D721Med (cell line): ENCODE measurements at places on chromosomes 2 and 18.
A peak's percentile ranks its signal among the peaks of the same experiment; 100 is the strongest.

- no peak for DNase-seq
Measured at GRCh38 chr18:73945130-73945792, 202.4 kb downstream of the FBXO15 start.

- DNase-seq: no peak
Measured at GRCh38 chr2:43495727-43496126, 100.1 kb downstream of the THADA start.

- DNase-seq: no peak
Measured at GRCh38 chr18:28005164-28005563, 171.8 kb downstream of the CDH2 start.

GRCh38 chr2:57880967-57881366, 165.6 kb upstream of the VRK2 start:
- no peak for DNase-seq

DNA sequence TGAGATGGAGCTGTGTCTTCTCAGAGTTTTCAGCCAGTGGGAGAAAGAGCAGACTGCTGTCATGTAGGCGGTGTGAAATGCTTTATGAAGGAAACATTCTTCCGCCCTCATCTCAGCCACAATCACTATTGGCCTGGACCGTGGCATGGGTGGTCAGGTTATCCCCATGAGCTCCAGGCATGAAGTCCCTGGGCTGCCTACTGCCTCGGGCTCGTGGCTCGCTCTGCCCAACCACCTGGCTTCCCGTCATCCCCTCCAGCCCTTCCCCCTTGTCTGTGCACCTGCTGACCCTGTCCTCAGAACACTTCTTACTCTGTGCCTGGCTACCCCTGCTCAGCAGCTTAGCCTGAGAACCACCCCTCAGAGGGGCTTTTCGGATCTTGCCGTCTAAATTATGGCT, 15.5 kb downstream of the COLEC11 start:
- DNase-seq: no peak

GRCh38 chr2:239143858-239144712, 256.7 kb downstream of the HDAC4 start:
- peak; percentile 49 for DNase-seq

DNA sequence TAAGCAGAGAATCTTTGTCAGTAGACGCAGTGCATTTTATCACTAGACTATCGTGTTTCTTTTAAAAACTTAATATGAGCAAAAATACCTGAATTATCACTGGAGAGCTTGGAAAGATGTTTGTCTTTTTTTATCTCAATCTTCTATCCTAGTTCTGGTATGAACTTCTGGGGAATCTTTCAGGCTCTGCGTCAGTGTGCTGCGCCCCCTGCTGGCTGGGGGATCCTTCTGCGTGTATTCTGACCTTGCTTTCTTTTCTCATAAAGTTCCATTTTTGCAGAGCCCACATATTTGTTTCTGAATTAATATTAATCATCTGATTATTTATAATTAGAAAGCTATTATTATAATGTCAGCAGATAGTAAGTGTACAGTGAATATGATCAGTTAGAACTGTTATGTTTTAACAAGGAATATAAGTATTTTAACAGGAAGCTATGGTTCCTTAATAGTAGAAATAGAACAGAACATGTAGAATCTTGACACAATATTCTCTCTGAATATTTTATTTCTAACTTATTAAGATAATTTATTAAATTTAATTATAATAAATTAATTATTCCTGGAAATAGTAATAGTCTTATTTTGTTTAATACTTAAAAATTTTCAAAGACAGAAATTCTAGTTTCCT, 945.0 kb upstream of the CRIM1 start:
- no peak for DNase-seq

DNA sequence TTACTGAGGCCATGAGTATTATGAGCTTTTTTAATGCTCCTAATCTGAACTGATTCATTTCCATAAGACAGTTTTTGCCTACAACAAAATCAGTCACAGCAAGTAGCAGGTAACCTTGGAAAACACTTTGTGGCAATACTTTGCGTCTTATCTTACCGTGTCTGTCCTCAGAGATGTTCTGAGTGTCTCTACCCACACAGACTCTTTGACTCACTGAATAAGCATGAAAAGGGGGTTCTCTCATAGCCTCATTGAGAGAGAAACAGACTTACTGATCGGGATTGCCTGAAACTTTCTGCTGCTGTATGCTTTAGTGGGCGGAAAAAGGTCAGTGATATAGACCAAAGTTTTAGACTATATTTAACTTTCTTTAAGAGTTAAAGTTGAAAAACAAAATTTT, 92.6 kb downstream of the MYL12B start:
- no peak for DNase-seq

- DNase-seq: no peak
Measured at GRCh38 chr2:183105402-183106134, 18.7 kb upstream of the NUP35 start.

DNA sequence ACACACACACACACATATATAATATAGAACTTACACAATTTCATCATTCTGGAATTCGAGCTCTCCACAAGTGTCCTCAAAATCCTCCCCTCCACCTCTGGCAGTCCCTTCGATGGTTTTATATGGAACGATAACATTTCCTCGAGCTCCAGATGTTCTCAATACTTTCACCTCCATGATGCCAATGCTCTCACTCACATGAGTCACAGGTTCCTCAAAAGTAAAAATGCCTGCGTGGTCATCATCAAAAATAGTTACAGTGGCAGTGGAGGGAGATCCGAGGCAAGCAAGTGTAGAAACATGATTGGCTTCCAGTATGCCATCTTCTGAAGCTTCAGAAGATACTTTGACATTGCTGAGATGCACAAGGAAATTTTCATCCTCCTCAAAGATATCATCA, 23.5 kb downstream of the SLC8A1 start:
- DNase-seq: no peak

DNA sequence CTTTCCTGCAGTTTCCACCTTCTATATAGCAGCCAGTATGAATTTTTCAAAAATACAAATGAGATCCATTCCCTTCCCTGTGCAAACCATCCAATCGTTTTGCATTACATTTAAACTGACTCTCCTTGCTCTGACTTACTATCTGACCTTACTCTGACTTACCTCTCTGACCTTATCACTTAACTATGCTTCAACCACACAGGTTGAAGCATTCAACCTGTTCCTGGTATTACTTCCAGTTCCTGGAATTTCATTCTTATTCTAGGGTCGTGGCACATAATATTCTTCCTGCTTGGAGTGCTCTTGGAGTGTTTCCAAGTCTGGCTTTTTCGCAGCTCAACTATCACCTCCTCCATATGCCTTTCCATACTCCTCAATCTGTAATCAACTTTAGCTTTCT, 850.6 kb upstream of the CHAC2 start:
- DNase-seq: no peak

GRCh38 chr18:2827061-2827460, 19.7 kb upstream of the EMILIN2 start:
- DNase-seq: no peak

DNA sequence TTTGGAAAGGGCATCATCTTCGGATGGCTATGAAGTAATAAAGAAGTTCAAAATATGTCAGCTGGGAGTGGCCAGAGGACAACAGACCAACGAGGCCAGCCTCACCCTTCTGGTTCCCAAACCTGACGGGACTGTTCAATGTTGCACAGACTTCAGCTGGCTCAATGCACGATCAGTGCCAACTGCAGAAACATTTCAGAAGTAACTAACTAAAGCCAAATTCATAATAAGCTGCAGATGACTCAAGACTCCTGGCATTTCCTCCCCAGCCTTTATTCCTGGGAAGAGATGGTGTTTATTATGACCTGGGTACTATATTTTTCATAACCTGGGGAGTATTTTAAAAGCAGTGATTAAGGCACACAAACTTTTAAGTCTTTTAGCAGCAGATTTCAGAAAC, 3.8 kb upstream of the ATP6V1C2 start:
- DNase-seq: no peak

DNA sequence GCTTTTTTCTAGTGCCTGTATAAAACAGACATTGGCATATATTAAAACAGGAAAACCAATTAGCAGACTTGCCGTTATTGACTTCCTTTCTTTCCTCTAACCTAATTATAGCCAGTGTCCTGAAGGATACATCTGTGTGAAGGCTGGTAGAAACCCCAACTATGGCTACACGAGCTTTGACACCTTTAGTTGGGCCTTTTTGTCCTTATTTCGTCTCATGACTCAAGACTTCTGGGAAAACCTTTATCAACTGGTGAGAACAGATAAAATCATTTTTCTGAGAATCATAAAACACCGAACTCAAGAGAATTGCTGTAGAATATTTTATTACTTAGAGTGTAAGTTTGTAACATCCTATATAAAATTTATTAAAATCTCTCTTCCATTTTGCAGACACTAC, 74.3 kb downstream of the SCN2A start:
- DNase-seq: no peak

- no peak for DNase-seq
Measured at GRCh38 chr2:168059758-168060157, 187.6 kb downstream of the STK39 start.

DNA sequence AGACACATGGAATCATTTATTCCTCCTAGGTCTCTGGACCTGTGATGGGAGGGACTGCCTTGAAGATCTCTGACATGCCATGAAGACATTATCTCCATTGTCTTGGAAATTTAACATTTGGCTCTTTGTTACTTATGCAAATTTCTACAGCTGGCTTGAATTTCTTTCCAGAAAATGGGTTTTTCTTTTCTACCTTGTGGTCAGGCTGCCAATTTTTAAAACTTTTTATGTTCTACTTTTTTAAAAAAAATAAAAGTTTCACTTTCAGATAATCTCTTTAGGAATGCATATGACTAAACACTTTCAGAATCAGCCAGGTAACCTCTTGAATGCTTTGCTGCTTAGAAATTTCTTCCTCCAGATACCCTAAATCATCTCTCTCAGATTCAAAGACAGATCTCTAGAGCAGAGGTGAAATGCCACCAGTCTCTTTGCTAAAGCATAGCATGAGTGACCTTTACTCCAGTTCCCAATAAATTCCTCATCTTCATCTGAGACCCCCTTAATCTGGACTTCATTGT, 209.6 kb downstream of the RPRM start:
- no peak for DNase-seq

DNA sequence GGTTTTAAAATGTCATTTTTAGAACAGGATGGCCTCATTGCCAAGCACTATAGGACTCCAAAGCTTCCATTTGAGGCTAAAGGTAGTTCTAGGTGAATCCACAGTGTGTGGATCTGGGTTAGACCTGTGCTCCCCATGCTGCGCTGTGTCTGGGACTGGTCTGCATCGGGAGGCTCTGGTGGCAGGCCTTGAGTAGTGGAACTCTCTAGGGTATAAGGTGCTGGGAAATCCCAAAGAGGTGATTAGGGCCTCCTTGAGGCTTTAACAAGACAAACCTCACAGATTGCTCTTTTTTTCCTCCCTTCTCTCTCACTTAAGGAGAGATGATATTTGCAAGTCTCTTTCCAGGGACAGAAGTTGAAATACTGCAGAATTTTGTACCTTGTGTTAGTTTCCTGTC, 9.3 kb downstream of the SEC11C start:
- no peak for DNase-seq

- no peak for DNase-seq
Measured at GRCh38 chr2:128563348-128563687, 244.7 kb upstream of the HS6ST1 start.

GRCh38 chr2:216918088-216918680, 58.3 kb upstream of the TNP1 start:
- no peak for DNase-seq

DNA sequence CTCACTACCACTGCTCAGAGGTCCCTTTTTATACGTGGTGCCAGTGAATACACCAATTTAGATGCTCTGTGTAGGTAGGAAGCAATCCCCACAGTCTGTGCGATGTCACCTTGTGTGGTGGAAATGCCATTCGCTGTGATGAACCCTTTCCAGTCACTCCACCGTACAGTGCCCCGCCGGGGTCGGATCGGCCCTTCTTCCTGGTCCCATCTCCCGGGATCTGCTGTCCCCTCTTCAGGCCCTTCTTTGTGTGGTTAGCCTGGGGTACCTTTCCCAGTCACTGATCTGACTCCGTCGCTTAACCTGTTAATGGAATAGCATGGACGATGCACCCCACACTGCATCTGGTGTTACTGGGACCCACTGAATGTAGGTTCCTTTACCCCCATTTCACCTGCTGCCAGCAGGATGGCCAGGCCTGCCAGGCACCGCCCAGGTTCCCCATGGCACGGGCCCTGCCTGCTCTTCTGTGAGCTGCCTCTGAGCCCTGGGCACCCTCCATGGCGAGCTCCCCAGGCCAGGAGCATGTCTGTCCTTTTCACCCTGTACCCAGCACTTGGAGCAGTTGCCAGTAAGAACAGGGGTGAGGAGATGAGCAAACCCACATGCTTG, 18.0 kb downstream of the TWIST2 start:
- no peak for DNase-seq

- DNase-seq: no peak
Measured at GRCh38 chr18:49863769-49864621, 50.7 kb upstream of the ACAA2 start.

DNA sequence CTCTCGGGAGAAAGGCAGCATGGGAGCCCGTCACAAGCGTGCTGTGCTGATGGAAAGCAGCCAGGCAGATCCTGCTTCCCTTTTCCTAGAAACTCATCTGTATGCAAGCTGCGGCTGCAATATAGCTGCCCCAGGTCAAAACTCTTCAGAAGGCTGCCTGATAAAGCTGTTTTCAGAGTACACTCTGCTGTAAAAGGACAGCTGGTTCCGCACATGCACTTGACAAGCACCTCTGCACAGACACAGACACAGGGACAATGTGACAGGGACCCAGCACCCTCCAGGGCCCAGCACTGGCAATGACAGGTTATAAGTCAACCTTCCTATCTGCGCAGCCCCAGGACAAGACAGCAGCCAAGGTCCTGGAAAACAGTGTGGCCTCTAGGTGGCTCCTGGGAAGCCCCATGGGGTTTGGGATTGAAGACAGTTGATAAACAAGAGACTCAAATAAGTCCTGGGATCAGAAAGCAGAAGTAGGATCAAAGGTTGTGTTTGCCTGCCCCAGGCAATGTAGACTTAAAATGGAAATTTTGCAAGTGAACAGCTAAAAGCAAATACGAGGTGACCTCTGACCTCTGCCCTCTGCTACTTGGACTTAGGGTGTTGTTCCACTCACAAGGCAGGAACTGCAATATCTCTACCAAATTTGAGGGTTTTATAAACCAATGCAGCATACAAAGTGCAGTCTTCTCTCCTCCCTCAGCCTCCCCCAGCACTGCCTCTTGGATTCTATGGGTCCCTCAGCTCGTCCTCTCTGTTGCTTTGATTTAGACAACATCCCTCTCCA, 16.9 kb downstream of the SLC66A2 start:
- no peak for DNase-seq

GRCh38 chr2:42859006-42859552, 66.7 kb upstream of the HAAO start:
- no peak for DNase-seq

DNA sequence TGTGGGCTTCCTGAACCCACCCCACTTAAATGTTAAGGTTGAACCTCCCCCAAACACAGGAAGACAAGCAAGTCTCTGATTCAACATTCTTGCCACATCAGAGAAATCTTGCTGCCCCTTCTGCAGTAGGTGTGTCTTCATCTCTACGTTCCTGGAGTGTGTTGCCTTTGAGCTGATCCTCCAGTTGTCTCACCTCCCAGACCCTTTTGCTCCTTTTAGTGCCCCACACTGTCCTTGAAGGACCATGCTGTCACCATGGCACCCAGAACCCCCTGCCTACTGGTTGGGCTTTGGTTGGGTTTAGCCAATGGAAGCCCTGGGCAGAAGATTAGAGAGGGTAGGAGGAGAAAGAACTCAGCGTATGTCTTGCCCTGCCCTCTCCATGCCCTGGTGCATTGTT, 10.7 kb downstream of the CAB39 start:
- DNase-seq: no peak

GRCh38 chr2:121634354-121635307, 14.6 kb downstream of the CLASP1 start:
- no peak for DNase-seq

GRCh38 chr2:119402645-119403560, 28.8 kb upstream of the TMEM37 start:
- DNase-seq: no peak

GRCh38 chr2:84855731-84856130, 25.2 kb downstream of the TRABD2A start:
- no peak for DNase-seq
